ENCODE measurements at places on chromosomes 2 and 18.

DNA sequence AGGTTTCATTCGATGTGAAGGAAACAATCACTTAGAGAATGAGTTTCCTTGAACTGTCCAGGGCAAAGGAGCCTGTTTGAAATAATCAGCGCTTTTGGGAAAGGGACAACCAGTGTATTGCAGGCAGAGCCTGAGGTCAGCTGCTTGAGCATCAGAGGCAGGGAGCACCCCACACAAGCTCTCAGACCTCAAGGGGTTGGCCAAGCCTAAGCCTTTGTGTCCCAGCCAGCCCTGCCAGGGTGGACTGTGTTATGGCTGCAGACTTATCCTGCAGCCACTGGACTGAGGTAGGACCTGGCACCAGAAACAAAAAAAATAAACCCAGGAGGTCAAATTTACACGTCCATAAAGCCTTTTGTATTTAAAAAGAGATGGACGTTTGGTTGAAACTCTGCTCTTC, 228.3 kb downstream of the SEPTIN10 start:
- DNase-seq = no peak

- no peak for DNase-seq
Observed at GRCh38 chr2:73935641-73936040, 9.0 kb downstream of the DGUOK start.

GRCh38 chr2:204885747-204886146, 340.5 kb downstream of the PARD3B start:
- no peak for DNase-seq

DNA sequence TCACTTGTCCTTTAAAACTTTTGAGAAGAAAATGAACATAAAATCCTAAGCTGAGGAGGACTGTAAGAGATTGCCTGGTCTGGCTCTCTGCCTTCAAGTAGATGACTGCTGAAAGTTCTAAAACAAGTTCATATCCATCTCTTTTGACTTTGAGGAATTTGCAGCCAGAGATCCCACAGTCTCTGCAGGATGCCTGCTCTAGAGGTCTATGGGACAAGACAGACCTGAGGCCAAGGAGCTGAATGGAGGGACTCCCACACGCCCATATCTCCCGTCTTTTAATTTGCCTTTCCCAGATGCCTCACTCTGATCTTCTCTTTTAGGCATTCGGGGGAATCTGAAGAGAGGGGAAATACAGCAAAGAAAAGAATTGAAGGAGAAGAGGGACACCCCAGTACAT, 255.9 kb upstream of the RASGRP3 start:
- DNase-seq = no peak

- no peak for DNase-seq
Observed at GRCh38 chr2:70958759-70959158, 19.7 kb upstream of the ANKRD53 start.

DNA sequence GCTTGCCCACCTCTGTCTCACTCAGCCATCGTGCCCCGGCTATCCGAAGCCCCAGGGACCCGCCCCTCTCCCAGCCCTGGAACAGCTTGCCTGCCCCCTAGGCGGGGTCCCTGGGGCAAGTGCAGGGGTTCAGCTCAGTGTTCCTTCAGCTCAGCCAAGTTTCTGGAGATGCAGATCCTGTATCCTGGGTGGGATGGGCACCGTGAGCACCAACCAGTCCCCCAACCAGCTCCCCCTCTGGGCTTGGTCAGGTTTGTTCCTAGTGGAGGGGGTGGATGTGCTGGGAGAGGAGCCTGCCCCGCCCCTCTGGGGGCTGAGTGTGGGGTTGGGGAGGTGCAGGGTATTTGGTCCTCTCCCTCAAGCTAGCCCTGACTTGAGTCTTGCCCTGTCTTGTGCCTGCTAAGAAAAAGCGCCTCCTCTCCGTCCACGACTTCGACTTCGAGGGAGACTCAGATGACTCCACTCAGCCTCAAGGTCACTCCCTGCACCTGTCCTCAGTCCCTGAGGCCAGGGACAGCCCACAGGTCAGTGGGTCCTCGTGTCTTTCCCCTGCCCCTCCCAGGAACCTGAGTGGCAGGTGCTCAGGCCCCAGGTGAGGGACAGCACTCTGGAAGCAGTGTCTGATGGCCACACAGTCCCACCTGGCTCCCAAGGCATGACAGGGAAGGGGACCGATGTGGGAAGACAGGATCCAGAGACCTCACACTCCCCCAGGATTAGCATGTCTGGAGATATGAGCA, 32.6 kb downstream of the MLPH start:
- no peak for DNase-seq

DNA sequence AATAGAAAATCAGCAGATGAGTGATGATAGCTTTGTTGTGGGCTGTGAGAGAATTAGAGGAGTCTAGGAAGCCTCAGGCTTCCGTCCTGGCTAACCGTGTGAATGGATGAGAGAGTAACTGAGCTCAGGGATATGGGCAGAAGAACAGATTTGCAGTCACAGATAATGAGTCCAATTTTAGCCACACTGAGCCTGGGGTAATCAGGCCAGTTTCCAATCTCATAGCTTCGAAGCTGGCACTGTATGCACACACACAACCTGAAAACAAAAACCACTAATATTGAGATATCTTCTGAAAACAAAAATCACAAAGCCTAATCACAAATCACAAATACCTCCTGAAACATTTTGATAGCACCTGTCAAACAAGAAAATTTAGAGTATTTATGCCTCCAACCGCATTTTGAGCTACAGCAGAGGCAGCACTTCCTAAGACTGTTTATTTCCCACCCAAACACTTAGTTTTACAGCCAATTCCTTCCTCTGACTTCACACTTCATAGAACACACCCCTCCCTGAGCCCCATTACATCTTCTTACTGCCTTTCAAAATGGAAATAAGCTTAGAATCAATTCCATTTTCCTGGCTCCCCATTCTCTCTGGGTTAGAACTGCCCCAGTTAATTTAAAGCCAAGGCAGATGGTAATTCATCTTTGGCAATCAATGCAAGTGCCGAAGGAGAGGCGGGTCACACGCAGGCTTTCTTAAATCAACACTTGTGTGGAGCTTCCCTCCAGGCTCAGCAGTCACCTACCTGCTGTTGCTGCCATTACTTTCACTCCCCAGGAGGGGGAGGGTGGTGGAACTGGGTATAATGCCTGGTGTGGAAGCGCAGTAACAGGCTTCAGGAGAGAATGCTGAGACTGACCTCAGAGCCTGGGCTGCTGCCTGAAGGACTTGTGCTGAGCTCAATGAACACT, 18.9 kb downstream of the TTR start:
- DNase-seq = no peak

All from forelimb muscle (tissue), 1 donor.